Ammon's horn (tissue), 1 donor: ENCODE measurements at places on chromosomes 16 and 17.

DNA sequence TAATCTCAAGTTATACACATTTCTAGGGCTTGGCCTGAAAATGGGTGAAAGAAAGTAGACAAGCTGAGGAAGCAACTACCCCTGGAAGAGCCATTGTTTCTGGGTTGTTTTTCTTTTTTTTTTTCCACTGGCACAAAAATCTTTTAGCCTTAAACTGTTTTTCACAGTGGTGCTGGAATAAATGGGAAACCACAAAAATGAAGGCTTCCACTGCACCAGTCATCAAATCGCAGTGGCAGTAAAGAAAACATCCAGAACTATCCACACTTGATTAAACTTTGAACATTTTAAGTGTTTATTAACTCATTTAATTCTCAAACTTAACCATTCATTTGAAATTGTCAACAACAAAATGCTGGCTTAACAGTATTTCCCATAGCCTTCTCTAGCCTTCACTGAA is 14.3 kb downstream of the CMTM4 start:
- no peak for DNase-seq

DNA sequence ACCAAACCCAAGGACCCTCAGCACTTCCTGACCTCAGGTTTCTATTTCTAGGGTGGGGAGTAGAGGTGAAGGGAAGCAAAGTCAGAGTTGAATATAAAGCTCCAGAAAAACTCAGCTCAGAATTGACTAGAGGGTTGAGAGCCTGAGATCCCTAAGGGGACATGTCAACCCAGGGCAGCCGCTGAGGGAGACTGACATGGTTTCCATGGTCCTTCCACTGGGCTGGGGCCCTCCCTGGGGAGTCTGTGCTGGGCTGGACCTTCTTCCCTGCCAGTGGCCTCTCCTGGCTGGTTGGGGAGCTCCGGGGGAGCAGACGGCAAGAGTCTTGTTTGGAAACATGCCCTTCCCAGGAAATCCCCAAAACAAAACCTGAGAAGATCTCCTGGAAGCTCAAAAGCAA is 121.3 kb downstream of the METRNL start:
- no peak for DNase-seq

- peak; percentile 92 for DNase-seq
Observed at GRCh38 chr17:19728084-19728495, 11.7 kb upstream of the SLC47A2 start.

- DNase-seq = no peak
Observed at GRCh38 chr16:10501016-10501607, 79.3 kb downstream of the EMP2 start.

- no peak for DNase-seq
Observed at GRCh38 chr17:8133941-8134340, 10.0 kb upstream of the HES7 start.

GRCh38 chr17:42676424-42677011 is at the start of gene PLEKHH3:
Gene PLEKHH3, minus strand, starts transcription at chr17:42676994. Its CDS starts 431 bp downstream, at chr17:42676563.
- no peak for DNase-seq

DNA sequence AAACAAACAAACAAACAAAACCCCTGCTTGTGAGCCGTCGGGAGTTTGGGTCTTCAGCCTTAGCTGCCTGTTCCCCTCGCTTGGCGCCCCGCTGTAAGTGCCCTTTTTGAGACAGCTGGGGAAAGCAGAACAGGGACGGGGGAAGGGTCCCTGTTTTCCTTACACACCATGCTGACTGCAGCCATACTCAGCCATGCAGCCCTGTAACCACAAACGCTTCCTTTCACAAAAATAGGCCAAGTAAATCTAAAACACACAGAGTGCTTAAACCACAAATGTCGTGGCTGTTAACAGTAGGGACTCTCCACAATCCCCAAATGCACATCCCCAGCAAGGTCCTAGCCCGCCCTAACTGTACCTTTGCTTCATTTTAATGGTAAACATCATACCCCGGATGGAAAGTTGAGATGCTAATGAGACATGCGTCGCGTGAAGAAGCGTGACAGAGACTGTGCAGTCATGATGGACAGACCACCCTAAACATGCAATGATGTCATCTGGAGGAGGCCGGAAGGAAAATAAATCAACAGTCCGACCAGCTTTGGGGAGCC is 129.9 kb downstream of the MGAT5B start:
- DNase-seq = no peak

- DNase-seq = no peak
Observed at GRCh38 chr16:56763291-56763916, 33.5 kb downstream of the NUP93 start.

DNA sequence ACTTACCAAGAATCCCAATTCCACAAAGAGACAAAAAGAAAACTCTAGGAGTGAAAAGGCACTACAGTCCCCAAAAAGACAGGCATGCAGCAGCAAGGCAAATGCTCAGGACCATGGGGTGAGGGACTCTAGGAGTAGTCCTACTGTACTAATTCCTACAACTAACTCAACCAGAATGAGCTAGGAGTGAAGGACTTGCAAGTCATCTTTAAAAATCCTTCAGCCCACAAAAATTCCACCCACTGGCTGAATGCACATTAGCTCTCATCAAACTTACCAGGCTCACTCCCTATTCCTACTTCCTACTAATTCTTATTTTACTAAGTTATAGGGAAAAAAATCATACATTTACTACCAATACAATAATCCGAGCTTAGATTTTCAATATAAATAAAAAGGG is 141.7 kb upstream of the C17orf78 start:
- no peak for DNase-seq

GRCh38 chr17:34400301-34400931 is 37.4 kb upstream of the CCL1 start:
- no peak for DNase-seq

DNA sequence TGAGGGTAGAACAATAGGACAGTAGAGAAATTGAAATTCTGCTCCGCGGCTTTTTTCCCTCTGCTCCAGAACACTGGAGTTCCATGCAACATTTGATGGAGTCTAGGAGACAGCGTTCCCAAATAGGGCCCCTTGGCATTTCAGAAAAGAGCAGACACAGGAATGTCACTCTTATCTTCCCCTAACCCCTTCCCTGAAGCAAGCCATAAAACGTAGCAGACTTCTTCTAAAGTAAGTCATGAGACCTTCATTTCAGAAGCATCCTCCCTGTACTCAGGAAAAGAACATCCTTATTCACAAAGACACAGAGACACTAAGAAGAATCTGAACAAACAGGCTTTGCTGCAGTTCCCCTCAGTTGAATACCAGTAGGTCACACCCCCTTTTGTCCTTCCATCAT is 296.1 kb upstream of the SOX9 start:
- no peak for DNase-seq

DNA sequence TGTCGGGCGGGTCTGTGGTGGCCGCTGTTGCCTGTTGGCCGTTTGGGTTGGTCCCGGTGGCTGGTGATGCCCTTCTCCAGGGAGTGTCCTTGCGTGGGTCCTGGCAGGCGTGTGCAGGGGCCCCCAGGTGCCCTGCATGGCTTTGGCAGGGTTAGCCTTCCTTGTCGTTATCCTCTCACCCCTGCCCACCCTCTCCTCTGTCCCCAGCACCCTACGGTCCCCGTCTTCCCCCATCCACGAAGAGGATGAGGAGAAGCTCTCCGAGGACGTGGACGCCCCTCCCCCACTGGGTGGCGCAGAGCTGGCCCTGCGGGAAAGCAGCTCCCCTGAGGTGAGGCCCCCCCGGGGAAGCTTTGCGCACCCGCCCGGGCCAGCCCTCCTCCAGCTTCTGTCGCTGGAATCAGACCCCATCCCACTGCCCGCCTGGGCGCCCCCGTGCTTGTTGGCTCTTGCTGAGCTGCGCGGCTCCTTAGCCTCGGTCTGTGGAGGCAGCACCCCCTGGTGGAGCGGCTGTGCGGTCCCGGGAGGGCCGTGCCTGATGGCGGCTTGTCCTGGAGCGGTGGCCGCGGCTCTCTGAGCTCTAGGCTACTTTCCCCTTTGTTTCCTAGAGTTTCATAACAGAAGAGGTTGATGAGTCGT is 10.6 kb upstream of the NUDT16L1 start:
- DNase-seq = peak; percentile 73

GRCh38 chr17:66547151-66547865 is 244.9 kb downstream of the PRKCA start:
- no peak for DNase-seq

DNA sequence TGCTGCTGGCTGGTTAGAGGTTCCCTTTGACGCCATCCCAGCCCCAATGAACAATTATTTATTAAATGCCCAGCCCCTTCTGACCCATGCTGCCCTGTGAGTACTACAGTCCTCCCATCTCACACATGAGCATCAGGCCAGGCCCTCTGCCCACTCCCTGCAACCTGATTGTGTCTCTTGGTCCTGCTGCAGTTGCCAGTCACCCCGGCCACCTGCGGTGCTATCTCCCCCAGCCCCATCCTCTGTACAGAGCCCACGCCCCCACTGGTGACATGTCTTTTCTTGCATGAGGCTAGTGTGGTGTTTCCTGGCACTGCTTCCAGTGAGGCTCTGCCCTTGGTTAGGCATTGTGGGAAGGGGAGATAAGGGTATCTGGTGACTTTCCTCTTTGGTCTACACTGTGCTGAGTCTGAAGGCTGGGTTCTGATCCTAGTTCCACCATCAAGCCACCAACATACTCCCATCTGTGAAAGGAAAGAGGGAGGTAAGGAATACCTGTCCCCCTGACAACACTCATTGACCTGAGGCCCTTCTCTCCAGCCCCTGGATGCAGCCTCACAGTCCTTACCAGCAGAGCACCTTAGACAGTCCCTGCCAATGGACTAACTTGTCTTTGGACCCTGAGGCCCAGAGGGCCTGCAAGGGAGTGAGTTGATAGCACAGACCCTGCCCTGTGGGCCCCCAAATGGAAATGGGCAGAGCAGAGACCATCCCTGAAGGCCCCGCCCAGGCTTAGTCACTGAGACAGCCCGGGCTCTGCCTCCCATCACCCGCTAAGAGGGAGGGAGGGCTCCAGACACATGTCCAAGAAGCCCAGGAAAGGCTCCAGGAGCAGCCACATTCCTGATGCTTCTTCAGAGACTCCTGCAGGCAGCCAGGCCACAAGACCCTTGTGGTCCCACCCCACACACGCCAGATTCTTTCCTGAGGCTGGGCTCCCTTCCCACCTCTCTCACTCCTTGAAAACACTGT is 11.3 kb downstream of the CX3CL1 start:
- no peak for DNase-seq

GRCh38 chr17:28043741-28044140 is 1.3 kb downstream of the NLK start:
- DNase-seq = no peak

- peak; percentile 85 for DNase-seq
Observed at GRCh38 chr16:17070882-17071592, 399.7 kb downstream of the XYLT1 start.

DNA sequence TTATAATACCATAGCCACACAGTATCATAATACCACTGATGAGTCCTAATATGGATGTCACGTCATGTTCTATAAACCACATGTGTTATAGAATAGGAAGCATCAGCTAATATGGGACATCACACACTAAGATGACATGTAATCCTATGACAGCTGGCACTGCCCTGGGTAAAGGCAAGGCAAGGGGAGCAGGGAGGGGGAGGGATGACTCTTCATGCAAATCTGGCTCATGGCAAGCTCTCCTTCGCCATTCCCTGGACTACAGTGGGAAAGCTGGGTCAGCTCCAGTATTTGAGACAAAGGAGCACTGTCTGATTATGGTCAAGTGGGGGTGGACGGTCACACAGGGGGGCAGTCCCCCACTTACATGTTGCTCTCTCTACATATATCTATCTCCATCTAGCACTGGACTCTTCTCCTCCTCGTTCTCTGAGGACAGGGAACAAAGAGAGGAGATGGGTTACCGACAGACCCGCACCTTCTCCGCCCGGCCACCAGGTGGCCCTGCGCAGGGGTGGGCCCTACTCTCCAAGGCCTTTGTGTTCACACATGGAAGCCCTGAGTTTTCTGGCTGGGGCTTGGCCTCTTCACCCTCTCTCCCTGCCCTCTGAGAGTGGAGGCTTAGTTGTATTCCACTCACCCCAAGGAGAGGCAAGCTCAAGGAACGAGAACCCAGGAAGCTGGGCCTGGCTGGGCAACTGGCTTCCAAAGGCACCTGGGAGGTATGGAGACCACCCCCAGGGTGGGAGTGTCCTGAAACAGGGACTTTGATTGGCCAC is 23.4 kb upstream of the MPO start:
- no peak for DNase-seq

DNA sequence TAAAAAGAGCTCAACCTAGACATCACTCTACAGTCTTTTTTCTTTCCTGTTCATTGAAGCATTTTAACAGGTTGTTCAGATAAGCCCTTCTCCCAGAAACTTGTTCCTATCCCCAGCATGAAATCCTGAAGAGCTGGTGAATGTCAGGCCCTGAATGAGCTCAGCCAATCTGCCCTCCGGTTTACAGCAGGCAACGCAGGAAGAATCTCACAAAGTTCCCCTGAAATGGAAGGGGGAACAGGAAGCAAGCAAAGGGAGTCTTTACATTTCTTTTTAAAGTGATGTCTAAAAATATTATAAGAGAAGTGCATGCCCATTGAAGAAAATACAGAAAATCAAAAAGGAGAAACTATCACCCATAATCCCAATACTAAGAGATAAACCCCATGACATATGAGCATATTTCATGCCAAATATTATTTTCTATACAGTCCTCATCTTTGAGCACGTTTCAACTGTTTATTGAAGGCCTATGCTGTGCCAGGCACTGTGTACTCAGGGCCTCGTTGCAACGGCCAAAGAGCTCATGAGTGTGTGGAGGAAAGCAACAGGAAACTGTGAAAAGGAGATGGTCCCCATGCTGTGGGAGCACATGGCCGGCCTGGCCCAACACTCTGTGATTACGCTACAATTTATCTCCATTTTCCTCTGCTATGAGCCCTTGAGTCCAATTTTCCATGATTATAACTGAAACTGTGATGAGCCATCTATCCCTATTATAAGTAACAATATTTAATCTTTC is 5.7 kb downstream of the TK2 start:
- DNase-seq = no peak

DNA sequence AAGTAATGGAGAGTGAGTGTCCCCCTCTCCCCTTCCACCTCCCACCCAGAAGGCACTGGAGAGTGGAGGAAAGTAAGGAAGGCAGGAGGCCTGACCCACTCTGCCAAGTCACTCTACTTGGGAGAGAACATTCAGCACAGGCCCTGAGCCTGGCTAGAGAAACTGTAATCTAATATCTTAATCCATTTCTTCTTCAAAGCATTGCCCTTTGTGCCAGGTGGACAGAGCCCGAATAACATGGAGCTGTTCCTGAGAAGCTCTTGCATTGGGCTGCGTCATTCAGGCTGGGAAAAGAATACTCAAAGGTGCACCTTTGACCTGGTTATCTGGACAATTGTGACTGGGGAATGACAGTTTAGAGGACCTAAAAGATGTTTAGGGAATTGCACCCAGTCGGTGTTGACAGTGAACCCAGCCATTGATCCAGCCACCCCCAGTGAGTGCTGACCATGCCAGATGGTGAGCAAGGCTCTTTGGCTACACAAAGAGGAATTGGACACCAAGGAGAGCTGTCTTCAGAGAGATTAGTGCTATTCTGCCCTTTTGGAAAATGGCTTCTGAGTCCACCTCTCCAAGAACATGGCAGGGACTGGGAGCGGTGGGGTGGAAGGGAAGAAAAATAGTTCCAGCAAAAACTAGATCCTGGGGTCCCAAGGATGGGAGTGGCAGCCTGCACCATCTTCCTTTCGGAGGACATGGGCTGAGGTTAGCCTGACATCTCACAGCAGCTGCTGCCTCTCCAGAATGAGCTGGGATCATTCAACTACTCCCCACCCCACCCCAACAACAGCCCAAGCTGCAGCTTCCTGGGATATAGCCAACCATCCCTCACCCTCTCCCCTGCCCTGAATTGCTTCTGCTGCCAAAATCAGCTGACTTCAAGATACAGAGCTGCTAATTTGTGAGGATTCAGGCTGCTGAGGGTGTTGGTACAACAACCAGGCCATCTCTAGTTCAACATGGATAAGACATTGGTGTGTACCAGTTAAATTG is 11.6 kb upstream of the NOG start:
- no peak for DNase-seq
